ENCODE measurements at places on chromosomes 7 and 10.

- DNase-seq = no peak
- no peak overlapping the region for H3K4me3 ChIP-seq
- H3K36me3 ChIP-seq = no peaks in the 10 kb centered on the region
- no peaks in the 10 kb centered on the region for H3K4me1 ChIP-seq
Observed at GRCh38 chr7:105849122-105849855, 27.1 kb downstream of the ATXN7L1 start.

DNA sequence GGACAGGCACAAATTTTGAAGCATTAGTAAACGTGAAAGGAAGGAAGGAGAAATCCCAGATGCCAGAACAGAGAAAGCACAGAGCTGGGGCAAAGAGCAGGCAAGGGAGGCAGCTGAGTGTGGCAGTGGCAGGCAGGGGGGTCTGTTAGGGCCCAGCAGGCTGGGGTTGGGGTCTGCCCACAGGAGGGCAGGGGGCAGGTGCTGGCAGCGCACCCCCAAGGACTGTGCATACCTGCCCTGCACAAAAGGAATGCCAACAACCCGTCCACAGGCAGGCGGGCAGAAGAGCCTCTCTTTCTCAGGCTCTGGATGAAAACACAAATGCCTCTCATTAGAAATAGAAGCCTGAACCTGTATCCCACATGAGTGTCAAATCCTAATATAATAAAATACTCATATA is 552.3 kb downstream of the PTPRN2 start:
- no peaks in the 10 kb centered on the region for H3K36me3 ChIP-seq
- no peak overlapping the region for H3K27ac ChIP-seq
- H3K27me3 ChIP-seq = no peaks in the 10 kb centered on the region
- DNase-seq = no peak

DNA sequence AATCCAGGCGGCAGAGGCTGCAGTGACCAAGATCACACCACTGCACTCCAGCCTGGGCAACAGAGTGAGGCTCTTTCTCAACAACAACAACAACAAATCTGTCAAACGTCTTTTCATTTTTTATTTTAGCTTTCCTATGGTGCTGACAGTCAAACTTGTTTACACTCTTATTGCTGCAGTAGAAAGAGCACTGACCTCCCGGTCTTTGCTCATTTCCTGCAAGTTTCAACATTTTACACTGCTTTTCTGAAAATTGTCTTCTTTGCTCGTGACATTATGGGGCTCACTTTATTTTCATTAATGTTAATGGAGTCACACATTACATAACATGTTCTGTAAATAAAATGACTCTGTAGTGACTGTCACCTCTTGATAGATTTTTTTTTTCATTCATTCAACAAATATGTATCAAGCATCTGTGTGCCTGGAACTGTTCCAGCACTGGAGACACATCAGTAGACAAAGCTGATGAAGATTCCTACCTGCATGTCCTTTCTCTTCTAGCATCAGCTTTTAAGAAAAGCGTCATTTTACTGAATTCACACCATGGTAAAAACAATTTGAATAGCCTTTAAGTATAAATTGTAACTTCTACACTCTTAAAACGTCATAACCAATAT is 277.3 kb downstream of the CELF2 start:
- no peak overlapping the region for H3K4me3 ChIP-seq
- H3K27ac ChIP-seq = no peak overlapping the region
- H3K36me3 ChIP-seq = no peaks in the 10 kb centered on the region
- DNase-seq = no peak
- H3K4me1 ChIP-seq = no peaks in the 10 kb centered on the region
- no peaks in the 10 kb centered on the region for H3K27me3 ChIP-seq

- H3K36me3 ChIP-seq = no peaks in the 10 kb centered on the region
- no peak overlapping the region for H3K4me3 ChIP-seq
- no peaks in the 10 kb centered on the region for H3K27me3 ChIP-seq
- H3K4me1 ChIP-seq = peaks cover 7% of the 10 kb centered on the region
- DNase-seq = no peak
- H3K27ac ChIP-seq = no peak overlapping the region
Observed at GRCh38 chr7:102888561-102889233, 24.1 kb upstream of the LRRC17 start.

DNA sequence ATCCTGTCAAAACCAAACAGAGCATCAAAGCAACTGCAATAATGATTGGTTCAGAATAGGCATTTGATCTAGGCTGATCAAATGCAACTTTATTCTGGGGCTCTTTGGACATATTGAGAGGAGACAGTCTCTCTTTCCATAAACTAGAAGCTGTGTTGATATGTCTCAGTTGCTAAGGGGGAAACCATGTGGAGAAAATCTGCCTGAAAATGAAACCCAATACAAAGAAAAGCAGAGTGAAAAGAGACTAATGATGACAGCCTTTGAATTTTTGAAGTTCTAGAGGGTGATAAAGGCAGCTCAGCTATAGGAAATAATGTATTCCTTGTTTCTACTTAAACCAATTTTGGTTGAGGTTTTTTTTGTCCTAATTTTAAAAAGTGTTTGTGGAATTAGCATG is 941.8 kb upstream of the POT1 start:
- no peaks in the 10 kb centered on the region for H3K4me1 ChIP-seq
- no peak for DNase-seq
- no peaks in the 10 kb centered on the region for H3K36me3 ChIP-seq

DNA sequence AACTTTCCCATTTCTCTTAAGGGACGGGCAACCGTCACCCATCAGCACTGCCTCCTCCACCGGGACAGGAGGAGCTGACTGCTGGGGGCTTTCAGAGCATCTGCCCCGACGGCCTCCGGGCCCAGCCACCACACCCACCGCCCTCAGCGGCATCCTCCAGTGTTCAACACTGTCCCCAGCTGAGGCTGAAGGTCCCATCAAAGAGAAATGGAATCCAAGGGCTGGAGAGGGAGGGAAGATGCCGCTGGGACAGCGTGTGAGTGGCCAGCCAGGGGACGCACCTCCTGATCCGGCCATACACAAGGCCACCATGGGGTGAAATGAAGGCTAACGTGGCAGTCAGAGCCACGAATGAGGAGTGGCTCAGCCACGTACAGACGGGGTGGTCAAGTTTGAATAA is 153.6 kb upstream of the PPP2R2D start:
- H3K4me1 ChIP-seq = no peaks in the 10 kb centered on the region
- H3K4me3 ChIP-seq = no peak overlapping the region
- no peak overlapping the region for H3K27ac ChIP-seq
- H3K36me3 ChIP-seq = no peaks in the 10 kb centered on the region
- H3K27me3 ChIP-seq = no peaks in the 10 kb centered on the region

GRCh38 chr10:12868229-12868628 is 133.3 kb downstream of the CCDC3 start:
- no peak for DNase-seq
- no peak overlapping the region for H3K4me3 ChIP-seq
- no peaks in the 10 kb centered on the region for H3K27me3 ChIP-seq
- no peaks in the 10 kb centered on the region for H3K4me1 ChIP-seq
- no peak overlapping the region for H3K27ac ChIP-seq
- H3K36me3 ChIP-seq = no peaks in the 10 kb centered on the region

GRCh38 chr10:132783165-132783939 is 2.6 kb downstream of the NKX6-2 start:
- no peaks in the 10 kb centered on the region for H3K36me3 ChIP-seq
- H3K27me3 ChIP-seq = no peaks in the 10 kb centered on the region
- no peak overlapping the region for H3K4me3 ChIP-seq
- H3K27ac ChIP-seq = no peak overlapping the region

DNA sequence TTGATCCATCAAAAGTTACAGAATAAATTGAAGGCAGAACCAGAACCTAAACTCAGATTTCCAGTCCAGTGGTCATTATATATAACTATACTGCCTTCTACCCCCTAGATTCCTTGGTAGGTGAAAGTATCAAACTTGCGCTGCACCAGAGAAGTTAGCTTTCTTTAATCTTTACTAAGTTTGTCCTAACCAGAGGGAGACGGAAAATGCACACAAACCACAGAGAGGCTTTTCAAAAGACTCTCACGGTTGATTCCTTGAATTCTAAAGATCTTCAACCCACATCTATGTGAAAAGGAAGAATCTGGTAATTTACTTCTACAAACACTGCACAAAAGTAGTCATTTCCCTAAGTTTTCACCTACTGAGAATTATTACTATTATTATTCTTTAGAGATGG is 18.2 kb upstream of the KIAA1549 start:
- H3K27ac ChIP-seq = no peak overlapping the region
- H3K4me1 ChIP-seq = no peaks in the 10 kb centered on the region
- no peaks in the 10 kb centered on the region for H3K27me3 ChIP-seq
- no peak for DNase-seq
- no peak overlapping the region for H3K4me3 ChIP-seq

DNA sequence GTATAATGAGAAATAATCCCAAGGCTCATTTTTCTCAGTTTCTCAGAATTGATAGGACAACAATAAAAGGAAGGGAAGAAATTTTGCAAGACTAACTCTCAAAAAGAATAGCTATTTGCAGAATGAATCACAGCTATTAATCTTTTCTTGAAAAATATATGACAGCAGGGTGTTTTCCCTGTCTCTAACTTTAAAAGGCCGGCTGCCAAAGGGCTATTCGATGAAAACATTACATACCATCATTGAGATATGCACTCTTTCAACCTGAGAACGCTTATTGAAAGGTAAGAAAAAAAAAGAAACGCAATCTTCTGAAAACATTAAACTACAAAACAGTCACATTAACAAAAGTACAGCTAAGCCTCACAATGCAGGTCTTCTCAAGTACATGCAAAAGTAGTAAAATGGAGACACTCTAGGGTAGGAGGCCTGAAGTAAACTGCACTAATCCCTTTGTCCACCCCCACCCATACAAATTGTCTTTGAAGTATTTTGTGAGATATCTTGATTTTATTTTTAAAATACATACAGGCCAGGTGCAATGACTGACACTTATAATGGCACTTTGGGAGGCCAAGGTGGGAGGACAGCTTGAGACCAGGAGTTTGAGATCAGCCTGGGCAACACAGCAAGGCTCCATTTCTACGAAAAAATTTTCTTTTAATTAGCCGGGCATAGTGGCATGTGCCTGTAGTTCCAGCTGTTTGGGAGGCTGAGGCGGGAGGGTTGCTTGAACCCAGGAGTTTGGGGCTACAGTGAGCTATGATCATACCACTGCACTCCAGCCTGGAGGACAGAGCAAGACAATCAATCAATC is 83.0 kb downstream of the PARD3 start:
- H3K4me1 ChIP-seq = no peaks in the 10 kb centered on the region
- no peak overlapping the region for H3K27ac ChIP-seq
- no peaks in the 10 kb centered on the region for H3K27me3 ChIP-seq
- no peak overlapping the region for H3K4me3 ChIP-seq
- H3K36me3 ChIP-seq = no peaks in the 10 kb centered on the region

DNA sequence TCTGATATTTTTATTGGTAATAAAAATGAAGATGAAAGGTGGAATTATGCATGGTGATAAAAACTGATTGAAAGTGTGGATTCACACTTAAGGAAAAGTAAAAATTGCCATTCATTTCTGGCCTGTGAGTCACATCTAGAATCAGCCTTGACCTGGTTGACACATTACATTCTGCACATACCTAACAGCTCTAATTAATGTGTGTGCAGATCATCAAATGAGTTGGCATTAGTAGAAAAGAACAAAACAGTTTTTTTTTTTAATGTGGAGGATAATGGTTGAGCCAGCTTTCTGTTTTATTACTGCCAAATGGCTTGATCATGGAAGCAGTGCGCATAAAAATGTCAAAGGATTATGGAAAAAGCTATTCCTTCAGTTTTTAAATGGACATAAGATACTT is 142.6 kb upstream of the TMEM196 start:
- peak overlapping the region; percentile 19 for H3K27ac ChIP-seq
- no peaks in the 10 kb centered on the region for H3K36me3 ChIP-seq

- peaks cover 13% of the 10 kb centered on the region for H3K4me1 ChIP-seq
- no peak overlapping the region for H3K4me3 ChIP-seq
- no peaks in the 10 kb centered on the region for H3K36me3 ChIP-seq
Observed at GRCh38 chr10:77940627-77941026, 14.1 kb upstream of the DLG5 start.

GRCh38 chr7:151122276-151122675 is 36.0 kb downstream of the AGAP3 start:
- no peak overlapping the region for H3K4me3 ChIP-seq
- no peak overlapping the region for H3K27ac ChIP-seq

DNA sequence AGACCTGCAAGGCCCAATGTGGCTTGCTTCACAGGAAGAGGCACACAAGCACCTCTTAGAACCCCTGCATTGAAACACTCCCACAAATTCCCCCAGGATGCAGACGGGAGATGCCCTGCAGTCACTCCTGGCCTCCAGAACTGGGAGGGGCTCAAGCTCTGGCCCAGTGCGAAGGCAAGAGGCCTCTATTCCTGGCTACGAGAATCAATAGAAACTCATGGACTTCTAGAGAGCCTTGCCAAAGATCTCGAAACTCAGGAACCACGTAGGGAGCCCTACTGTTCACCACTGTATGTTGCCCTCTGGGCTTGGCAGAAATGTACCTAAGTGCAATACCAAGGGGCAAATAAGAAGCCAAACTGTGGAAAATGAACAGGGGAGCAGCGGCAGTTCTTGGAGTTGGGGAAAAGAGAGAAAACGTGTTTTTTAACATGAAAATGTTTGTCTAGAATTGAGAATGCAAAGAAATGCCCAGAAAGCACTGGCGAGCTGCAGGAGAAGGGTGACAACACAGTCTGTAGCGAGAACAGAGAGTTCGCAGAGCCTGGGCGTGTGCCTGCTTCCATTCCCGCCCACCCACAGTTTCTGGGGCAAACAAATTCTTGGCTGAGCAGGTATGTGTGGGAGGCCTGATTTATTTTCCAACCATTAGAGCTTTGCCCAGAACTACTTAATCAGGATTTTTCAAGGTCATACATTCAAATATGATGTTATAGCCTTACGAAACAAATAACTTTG is 260.5 kb upstream of the KLF14 start:
- no peaks in the 10 kb centered on the region for H3K27me3 ChIP-seq
- H3K27ac ChIP-seq = peak overlapping the region; percentile 76
- peak; percentile 81 for DNase-seq

- no peaks in the 10 kb centered on the region for H3K27me3 ChIP-seq
- H3K4me1 ChIP-seq = peaks cover 40% of the 10 kb centered on the region
- H3K4me3 ChIP-seq = no peak overlapping the region
- H3K36me3 ChIP-seq = no peaks in the 10 kb centered on the region
- H3K27ac ChIP-seq = no peak overlapping the region
Observed at GRCh38 chr10:63713191-63714144, 192.3 kb downstream of the REEP3 start.

- no peak overlapping the region for H3K27ac ChIP-seq
- no peaks in the 10 kb centered on the region for H3K4me1 ChIP-seq
- DNase-seq = no peak
- no peaks in the 10 kb centered on the region for H3K27me3 ChIP-seq
Observed at GRCh38 chr7:1230411-1231213, 2.1 kb upstream of the UNCX start.

Measured in testis (tissue), 5 donors.